Activated T-cell treated with anti-CD3 and anti-CD28 coated beads for 1 hour (primary cell): ENCODE measurements at places on chromosomes 2 and 18.

DNA sequence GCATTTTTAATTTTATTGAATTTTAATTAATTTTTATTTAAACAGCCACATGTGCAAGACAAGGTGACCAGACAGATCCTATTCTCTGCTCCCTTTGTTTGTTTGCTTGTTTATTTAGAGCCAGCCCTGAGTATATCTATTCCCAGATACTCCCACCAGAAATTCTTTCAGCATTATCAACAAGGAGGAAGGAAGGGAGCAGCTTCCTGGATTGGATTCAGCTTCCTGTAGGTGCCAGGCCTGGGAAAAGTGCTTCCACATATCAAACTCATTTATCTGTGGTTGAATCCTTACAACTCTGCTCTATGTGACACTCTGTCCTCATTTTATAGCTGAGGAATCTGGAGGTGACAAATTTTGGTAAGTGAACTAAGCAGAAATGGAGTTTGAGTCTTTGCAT is 60.5 kb upstream of the KLF7 start:
- DNase-seq: no peak

- DNase-seq: no peak
Observed at GRCh38 chr2:9638532-9638931, 7.7 kb upstream of the YWHAQ start.

GRCh38 chr2:64957109-64957903 is 31.9 kb upstream of the SLC1A4 start:
- DNase-seq: no peak

GRCh38 chr2:29105375-29105774 is 9.8 kb upstream of the CLIP4 start:
- no peak for DNase-seq

DNA sequence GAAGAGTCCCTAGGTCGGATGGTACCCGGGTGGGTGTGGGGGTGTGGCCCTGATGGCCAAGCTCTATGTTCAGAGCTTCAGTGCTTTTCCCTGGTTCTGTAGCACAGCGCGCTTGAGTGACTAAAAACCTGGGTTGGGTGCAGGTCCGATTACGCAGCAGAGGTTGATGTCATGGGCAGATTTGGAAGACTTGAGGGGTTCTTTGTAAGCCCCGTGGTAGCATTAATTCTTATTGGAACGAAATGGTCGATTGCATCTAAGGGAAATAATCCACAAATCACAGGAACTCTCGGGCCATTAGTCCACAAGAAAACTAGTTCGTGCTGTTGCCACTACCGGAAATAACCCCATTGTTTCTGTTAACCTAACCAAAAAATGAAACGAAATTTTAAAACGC is 9.0 kb downstream of the HOXD8 start:
- no peak for DNase-seq
